CD4-positive, CD25-positive, alpha-beta regulatory T cell (primary cell): ENCODE measurements at places on chromosomes 2 and 18. TPM values are rescaled to one million over a fixed set of nuclear protein-coding genes. Genes with fewer than 3 reads are reported as not detected.

The WNT6 gene
- polyA plus RNA-seq, result not detected

The IL36RN gene
- not detected for polyA plus RNA-seq

The KIF1A gene
- not detected for polyA plus RNA-seq

The COLEC12 gene
- polyA plus RNA-seq, result not detected

The IL1R1 gene
- 3.5 TPM for polyA plus RNA-seq

The LHCGR gene
- not detected for polyA plus RNA-seq

DNA sequence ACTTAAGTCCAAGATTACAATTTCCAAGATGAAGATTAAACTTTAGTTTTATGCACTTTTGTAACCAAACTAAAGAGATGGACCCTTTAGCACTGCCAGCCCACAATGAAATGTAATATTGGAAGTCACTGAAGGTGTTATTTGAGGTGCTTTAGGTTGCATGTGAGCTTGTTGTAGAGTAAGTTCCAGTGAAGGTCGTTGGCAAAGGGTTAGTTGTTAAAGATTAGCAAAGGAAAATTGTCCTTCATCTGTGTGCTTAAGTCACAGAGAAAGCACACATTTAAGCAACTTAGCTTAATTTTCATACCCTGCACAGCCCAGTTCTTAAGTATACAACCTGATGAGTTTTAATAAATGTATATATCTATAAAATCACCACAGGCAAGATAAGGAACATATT, 46.7 kb downstream of the MGAT5 start:
- DNase-seq, result no peak

DNA sequence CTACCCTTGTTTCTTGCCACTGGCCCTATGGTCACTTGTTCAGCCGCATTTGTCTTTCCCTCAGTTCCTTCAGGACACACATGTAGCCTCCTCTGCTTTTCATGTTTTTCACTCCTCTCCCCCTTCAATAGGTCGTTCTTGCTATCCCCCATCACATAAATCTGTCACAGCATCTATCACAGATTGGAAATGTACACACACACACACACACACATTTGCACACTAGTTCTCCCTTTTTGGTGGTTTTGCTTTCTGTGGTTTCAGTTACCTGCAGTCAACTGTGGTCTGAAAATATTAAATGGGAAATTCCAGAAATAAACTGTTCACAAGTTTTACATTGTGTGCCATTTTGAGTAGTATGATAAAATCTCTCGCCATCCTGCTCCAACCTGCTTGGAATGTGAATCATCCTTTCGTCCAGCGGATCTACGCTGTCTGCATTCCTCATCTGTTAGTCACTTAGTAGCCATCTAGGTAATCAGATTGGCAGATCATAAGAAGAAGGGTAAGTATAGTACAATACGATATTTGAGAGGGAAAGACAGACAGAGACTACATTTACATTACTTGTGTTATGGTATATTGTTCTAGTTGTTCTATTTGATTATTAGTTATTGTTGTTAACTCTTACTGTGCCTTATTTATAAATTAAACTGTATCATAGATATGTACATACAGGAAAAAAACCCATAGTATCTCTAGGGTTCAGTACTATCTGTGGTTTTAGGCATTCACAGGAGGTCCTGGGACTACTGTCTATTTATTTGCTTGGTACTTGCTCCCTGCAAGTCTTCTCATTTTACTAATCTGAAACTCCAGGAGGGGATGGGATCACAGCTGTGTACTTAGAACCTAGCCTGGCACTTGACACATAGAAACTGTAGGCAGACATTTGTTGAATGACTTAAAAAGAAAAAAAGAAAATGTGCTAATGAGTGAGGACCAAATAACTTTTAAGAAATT, 86.1 kb upstream of the PNPT1 start:
- DNase-seq, result no peak

DNA sequence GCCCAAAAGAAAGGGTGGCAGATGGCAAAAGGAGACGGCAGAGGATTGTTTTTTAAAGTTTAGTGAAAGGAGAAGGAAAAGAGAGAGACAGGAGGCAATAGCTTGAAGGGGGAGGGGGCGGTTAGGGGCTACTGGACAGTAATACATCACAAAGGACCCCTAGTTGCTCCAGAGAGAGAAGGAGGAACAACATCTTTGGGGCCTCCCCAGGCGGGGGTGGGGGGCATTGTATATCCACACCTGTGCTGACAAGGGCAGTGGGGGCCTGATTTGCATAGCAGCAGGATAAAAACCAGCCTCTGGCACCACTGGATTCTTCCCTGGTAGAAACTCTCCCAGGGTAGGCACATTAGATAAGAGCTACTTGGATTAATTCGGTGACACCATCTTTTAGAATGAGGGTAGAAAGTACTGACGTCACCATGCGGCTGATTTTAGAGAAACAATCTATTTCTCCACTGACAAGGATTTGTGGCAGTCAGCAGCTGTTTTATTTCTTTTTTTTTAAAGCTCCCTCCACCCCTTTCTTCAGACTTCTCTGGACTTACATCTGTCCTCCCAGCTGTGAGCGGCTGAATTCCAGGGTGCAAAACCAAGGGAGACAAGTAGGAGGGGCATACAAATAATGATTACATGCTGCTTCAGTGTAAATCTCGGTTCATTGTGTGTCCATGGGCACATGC, 199.8 kb upstream of the NRP2 start:
- DNase-seq, result no peak

DNA sequence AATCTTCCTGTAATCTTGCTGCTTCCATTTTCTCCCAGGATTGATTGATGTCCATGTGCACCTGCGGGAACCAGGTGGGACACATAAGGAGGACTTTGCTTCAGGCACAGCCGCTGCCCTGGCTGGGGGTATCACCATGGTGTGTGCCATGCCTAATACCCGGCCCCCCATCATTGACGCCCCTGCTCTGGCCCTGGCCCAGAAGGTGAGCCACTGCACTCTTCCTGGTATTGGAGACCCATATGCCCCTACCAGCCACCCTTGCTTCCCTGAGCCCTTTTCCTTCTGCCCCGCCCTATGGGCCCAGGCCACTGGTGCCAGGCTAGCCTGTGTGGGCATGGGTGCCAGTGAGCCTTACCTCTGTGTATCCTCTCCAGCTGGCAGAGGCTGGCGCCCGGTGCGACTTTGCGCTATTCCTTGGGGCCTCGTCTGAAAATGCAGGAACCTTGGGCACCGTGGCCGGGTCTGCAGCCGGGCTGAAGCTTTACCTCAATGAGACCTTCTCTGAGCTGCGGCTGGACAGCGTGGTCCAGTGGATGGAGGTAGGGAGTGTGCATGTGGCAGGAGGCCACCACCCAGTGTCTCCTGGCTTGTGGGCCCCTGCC, 20.3 kb downstream of the CAD start:
- no peak for DNase-seq

DNA sequence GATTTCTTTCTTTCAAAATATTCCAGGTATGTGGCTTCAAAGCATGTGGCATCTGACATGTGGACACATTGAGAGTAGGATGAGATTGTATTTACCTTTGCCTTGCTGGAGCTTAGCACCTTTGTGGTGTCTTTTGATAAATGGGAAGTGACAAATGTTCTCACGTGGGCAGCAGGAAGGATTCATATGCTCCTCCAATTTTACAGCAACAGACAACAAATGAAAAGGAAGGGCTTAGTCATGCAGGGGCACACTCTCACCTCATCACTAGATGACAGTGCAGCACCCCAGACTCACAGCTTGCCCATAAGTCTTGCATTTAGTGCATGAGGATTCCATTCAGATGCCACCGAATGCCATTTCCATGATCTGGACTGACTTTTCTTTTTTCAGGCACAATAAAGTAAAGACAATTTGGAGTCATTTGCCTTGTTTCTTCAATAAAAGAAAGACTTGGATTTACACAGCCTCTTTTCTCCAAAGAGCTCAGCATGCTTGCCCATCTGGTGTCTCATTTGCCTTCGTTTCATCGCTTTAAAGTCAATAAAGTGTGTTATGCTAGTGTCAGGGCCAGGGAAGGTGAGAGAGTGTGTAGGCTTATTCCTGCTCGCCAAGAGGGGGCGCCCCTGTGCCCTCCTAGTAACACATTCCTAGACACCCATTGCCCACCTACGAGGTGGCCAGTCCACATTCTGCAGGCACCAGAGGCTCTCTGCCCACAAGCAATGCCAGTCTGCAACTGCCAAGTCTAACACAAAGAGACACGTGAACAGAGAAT, 39.6 kb upstream of the DAPL1 start:
- no peak for DNase-seq
